ENCODE measurements at places on chromosomes 5 and 9.

DNA sequence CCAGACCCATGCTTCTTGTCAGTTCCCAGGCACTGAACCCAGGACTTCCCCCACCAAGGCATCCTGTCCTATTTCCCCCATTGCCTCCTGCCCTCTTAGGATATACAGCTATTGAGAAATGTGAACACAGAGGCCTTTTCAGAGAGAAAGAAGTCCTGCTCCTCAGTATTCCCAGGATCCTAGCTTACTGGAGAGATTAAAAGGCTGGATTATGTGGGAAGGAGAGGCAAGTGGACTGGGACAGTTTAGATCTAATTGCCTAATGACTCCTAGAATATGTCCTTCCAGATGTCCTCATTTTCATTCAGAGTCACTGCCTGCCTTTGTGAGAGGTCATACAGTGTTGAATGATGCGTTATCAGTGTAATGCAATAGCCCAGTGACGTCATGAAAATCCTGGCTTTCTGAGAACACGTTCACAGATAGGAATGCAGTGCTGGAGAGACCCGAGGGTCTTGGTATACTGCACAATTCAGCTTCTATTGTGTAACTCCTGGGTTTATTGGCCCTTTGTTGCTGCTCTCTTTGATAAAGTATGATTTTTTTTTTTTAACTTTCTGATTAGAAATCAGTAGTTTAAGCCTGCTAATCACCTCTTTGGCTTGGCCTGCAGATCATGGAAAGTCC, 26.2 kb downstream of the WWC1 start:
- DNase-seq: no peak

DNA sequence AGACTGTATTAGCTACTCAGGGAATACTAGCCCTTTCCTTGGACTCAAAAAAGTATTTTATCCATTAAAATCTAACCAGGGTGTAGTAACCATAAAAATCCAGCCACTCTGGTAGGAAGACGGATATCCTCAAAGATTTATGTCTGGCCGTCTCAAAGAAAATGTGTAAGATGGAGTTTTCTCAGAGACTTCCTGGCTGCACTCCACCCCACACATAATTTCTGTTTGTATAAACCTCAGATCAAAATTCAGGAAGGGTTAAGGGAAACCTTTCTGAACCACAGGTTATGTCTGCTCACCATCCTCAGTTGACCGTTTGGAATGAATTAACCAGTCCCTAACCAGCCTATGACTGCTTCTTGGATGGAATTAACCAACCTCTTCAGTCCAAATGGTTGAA, 13.8 kb upstream of the SMIM23 start:
- no peak for DNase-seq

- DNase-seq: peak; percentile 69
These were observed 17.1 kb downstream of the STC2 start for GRCh38 chr5:173310861-173311785.

DNA sequence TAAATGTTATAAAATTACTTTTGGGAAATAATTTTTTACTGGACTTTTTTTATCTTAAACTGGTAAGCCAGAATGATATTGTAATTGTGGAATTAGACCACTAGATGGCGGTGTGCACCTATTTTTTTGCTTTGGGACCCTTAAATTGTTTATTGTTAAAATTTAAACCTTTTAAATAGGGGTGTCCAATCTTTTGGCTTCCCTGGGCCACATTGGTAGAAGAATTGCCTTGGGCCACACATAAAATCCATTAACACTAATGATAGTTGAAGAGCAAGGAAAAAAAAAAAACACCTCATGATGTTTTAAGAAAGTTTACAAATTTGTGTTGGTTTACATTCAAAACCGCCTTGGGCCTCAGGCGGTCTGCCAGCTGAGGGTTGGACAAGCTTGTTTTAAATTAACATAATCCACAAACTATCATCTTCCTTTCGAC, 28.4 kb upstream of the GADD45G start:
- no peak for DNase-seq

DNA sequence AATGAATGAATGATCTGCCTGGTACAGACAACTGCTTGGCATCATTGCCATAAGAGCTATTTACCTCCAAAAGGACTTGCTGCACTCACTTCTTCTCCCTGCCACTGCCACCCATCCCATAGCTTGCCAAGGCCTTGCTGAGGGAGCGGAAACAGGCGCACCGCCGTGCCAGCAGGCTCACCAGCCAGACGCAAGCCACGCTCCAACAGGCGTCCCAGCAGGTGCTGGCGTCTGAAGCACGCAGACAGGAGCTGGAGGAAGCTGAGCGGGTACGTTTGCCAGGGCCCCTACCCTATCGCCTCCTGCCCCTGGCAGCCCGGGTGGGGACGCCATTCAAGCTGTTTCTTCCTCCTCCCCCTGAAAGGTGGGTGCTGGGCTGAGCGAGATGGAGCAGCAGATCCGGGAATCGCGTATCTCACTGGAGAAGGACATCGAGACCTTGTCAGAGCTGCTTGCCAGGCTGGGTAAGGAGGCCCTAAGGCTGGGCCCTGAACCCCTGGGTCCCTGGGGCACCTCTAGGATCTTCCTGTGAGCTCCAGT, 8.9 kb upstream of the AIF1L start:
- DNase-seq: no peak

DNA sequence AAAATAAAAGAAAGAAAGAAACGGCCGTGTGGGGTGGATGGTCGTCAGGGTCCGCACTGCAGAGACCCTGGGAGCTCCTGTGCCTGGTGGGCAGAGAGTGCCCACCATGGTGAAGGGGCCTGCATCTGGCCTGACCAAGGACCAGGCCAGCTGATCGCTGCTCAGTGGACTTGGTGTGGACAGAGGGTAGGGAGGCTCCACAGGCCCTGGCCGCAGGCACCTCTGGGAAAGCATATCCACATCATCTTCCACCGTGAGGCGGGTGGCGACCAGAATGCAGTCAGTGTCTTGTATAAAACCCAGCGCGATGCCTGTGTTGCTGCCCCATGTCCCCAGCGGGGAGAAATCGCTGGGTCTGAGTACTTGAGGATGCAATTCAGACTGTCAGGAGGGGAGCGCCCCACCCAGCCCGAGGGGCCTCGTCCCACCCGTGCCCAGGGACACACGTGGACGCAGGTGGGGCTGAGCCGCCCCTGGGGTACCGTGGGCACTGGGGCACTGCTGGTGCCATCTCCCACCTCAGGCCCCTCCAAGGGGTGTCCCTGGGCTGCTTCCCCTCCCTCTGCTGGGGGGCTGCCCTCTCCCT, 27.8 kb upstream of the SLC6A19 start:
- DNase-seq: no peak

- DNase-seq: no peak
These were observed 1.6 kb downstream of the RFESD start for GRCh38 chr5:95647886-95648860.

DNA sequence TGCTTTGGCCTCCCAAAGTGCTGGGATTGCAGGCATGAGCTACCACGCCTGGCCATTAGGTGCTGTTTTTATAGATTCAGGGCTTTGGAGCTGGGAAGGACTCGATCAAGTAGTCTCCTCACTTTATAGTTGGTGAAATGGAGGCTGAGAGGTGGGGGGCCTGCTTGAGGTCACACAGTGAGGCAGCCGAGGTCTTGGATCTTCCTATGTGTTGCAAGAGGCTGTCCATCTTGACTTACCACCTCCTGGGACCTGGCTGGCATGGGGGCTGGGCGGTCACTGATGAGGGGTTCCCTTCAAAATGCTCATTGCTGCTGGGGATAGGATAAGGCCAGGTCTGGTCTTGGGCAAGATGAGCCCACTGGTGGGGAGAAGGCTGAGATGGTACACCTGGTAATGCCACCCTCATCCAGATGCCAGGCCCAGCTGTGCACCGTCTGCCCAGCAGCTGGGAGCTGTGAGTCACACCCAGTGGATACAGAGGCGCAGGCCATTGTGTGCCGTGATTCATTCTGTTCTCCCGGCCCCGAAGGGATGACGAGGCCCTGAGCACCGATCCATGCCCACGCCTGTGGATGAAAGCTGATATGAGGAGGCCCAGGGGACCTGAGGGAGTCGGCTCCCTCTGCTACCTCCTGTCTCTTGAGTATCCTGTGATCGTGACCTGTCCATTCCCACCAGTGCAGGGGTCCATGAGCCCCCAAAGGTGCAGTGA, 10.5 kb upstream of the NDST1 start:
- no peak for DNase-seq

GRCh38 chr5:109418712-109419352, 9.1 kb upstream of the PJA2 start:
- DNase-seq: no peak

- no peak for DNase-seq
These were observed 314.5 kb downstream of the CCDC171 start for GRCh38 chr9:15867334-15867733.

DNA sequence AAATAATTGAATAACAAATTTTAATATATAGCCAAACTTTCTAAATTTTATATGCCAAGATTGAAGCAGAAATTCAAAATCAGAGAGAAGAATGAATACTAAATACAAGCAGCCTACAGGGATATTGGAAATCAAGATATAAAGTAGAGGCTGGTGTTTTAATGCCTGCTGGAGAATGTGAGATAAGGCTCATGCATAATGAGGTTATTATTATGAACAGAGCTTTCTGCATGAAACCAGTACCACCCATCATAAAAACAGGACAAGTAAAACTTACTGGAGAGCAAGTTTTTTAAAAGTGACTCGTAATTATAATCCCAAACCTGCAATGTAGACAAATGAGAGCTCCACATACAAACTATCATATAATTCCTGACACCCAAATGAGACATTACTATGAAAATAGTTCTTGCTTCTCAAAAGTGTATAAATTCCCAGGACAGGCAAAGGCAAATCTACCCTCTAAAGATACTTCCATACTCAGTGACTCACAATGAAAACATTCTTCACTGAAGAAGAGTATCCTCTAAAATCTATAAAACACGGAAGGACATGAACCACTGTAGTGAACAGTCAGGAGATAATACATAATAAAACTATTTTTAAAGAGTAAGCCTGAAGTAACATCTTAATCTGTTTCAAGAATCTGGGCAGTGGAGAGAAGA, 532.0 kb upstream of the GRAMD2B start:
- DNase-seq: no peak

- peak; percentile 66 for DNase-seq
These were observed 57.8 kb upstream of the HSPA9 start for GRCh38 chr5:138632900-138633489.

GRCh38 chr5:158888206-158888605, 211.5 kb downstream of the EBF1 start:
- no peak for DNase-seq

- DNase-seq: no peak
These were observed 77.8 kb downstream of the ERBIN start for GRCh38 chr5:66004216-66004615.
